ENCODE measurements at places on chromosomes 3 and 15.

- DNase-seq = no peak
Measured at GRCh38 chr15:52726195-52726594, 47.0 kb upstream of the ATOSA start.

DNA sequence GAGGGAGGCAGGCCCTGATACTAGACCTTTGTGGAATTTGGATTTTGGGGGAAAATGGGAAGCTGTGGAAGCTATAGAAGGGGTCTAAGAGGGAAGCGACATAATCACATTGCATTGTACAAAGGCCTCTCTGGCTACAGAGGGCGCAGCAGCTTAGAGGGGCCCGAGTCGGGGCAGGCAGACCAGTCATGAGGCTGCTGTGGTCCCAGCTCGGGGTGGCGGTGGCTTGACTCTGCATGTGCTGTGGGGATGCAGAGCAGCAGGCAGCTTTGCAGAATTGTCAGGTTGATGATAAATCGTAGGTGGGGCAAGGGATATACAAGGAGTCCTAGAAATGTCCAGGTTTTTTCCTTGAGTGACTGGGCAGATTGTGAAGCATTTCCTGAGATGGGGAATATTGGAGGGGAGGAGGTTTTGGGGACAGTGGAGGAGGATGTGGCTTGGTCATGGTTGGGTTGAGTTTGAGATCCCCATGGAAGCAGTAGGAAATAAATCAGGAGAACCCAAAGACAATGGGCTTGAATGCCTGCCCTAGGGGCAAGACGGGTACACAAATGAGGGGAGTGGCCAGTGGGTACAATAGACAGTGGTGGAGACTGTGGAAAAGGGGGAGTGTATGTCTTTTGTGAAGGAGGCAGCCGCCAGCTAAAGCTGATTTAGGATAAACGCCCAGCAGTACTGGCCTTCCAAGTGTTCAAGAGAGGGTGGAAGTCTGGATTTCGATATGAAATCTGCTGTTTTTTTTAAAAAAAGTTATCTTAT, 94.1 kb downstream of the HMG20A start:
- DNase-seq = no peak

DNA sequence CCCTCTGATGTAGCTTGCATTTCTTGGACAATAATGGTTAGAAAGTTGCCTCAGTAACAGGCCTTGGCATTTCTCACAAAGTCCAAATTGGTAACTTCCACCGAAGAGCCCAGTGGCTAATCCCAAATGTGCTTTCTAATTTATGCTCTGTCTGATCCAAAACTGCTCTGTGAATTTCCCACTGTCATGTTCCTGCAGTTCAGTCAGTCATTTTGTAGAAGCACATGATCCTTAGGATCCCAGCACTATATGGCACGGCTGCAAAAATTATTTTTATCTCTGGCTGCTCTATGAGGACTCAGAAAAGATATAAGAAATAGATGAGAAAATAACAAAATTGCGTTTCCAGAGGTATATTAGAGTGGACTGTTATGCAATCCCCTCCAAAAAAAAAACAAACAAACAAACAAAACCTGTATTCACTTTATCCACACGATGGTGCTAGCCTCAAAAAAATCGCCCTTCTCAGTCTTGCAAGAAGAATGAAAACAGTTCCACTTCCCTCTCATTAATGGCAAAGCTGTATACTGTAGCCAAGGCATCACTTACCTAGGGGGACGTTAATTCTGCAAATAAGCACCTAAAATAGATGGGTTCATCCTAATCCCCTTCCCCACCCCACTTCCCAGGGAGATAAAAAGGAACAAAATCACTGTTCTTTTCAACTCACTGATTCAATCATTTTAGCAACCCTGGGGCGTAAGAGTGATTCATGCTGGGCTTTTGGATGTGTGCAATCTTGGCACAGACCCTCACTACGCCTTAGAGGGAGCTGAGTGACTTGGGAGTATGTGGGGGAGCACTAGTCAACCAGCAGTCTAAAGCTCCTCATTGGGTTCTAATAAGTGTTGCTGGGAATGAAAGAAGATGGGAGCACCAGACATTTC, 61.3 kb downstream of the TMCO5A start:
- peak; percentile 88 for DNase-seq

DNA sequence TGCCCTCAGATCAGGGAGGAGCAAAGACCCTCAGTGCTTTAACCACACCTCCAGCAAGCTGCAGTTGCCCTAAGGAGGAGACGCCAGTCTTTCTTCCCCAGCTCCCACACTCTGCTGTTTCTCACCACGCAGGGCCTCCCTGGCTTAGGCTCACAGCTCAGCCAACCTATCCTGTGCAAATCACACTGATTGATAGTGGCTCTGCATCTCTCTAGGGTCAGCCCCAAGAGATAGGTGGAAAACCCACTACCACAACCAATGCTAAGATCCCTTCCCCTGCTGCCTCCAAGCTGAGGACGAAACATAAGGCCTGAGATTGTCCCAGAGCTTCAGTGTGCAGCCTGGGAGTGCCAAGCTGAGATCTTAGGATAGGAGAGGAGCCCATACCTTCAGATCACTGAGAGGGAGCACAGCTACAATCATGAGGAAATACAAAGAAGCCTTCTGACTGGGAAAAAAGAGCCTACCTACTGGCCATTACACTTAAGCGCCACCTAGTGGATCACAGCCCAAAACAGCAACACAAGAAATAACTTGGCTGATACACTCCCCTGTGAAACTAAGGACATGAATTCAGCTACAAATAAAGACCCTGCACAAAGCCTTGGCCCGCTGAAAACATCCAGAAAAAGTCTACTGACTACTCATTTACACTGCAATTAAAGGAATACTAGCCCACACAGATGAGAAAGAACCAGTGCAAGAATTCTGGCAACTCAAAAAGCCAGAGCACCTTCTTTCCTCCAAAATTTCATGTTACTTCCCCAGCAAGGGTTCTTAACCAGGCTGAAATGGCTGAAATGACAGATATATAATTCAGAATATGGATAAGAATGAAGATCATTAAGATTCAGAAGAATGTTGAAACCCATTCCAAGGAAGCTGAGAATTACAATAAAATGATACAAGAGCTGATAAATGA, 271.5 kb upstream of the DCBLD2 start:
- peak; percentile 59 for DNase-seq

DNA sequence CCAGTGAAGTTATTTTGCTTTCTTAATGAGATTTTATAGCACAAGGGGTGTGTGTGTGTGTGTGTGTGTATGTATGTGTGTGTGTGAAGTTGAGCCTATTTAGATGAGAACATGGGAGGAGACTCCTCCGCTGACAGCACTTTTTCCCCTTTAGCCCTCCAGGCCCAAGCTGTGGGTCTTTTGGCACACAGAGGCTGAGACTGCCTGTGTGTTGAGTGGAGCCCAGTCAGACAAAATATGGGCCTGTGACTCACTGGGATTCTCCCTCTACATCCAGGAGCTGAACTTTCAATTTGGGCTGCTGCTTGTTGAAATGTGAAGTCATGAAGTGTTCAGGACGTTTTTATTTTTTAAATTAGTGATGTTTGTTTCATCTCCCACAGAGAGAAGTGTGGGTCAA, 108.0 kb downstream of the MFSD1 start:
- DNase-seq = no peak

GRCh38 chr3:46934072-46934471, 42.5 kb downstream of the CCDC12 start:
- no peak for DNase-seq

GRCh38 chr3:133277813-133278212, 122.0 kb upstream of the BFSP2 start:
- no peak for DNase-seq

GRCh38 chr3:159008401-159008800, 206.5 kb downstream of the MFSD1 start:
- no peak for DNase-seq

DNA sequence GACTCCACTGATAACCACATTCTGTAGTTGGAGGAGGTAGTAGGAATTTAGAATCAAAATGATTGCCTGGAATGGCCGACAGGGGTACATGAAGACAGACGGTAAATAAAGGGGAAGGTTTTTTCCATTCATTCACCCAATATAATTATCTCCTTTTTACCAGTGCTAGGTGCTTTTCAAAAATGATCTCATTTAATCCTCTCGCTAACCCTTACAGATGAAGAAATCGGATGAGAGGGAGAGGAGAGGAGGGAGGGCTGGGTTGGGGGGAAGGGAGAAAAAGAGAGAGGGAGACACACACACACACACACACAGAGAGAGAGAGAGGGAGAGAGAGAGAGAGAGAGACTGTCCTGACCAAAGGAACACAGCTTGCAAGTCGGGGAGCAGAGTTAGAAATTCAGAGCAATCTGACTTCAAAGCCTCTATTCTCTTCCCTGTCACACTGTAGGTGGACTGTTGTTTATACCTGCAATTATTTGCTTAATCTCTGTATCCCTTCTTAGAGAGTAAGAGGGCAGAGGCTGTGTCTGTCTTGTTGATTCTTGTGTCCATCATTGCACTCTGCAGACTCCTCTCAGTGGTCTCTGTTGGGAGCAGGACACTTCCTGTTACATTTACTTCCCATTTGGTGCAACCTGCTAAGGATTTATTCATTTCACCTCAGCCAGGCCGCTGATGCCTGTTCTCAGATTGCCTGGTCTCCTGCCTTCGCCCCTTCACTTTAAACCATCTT, 18.7 kb upstream of the PAQR9 start:
- no peak for DNase-seq

DNA sequence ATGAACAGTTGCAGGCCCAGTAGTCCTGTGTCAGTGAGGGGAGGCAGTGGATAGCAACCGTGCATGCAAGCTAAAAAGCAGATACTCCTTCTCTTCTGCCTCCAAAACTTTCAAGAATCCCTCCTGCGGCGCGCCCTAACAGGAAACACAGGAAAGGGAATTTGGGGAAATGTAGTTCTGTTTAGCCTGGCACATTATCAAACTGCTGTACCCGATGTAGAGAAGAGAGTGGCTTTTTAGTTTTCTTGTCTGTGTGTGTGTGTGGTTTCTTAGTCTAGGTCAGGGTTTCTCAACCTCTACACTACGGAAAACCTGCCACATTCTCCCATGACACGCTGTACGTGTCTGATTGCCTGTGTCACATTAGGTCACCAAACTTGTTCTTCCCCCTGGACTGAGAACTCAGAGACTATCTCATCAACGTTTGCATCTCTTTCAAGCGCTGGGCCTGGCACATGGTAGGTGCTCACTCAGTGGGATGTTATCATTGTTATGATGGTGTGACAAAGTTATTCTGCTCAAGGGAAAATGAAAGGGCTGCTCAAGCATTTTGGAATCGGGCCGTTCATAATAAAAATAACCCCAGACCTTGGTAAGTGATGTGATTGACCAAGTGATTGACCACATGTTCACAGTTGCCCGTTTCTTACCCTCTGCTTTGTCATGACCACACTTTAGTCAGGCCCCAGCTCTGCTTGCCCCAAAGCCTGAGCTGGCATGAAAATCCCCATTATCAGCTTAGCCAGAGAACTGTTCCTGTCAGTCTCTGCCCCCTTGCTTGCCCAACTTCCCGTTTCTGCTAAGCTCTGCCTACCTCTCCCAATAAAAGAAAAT, 33.2 kb downstream of the TM4SF4 start:
- DNase-seq = peak; percentile 98

DNA sequence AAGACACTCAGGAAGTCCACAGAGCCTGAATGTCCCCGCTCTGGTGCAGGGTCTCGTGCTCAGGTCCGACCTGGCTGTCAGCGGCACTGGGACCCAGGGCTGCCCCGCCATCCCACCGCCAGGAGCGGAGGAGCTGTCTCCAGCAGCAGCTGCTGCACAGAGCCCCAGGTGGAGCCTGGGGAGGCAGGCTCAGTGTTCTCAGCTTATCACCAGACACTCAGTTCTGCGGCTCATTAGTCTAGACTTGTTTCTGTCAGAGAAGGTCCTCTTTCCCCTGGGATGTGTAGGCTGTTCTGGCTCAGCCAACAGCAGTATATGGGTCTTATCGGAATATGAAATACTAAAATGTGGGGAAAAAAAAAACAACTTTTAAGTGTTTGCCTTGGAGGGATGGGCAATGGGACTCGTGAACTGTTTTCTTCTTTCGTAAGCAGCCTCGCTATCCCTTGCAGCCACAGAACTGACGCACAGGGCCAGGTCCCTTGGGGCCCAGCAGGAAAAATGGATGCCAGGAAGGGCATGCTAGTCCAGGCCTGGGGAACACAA, 75.9 kb downstream of the KLF13 start:
- DNase-seq = no peak

- DNase-seq = no peak
Measured at GRCh38 chr3:105065895-105066839, 300.5 kb upstream of the ALCAM start.

DNA sequence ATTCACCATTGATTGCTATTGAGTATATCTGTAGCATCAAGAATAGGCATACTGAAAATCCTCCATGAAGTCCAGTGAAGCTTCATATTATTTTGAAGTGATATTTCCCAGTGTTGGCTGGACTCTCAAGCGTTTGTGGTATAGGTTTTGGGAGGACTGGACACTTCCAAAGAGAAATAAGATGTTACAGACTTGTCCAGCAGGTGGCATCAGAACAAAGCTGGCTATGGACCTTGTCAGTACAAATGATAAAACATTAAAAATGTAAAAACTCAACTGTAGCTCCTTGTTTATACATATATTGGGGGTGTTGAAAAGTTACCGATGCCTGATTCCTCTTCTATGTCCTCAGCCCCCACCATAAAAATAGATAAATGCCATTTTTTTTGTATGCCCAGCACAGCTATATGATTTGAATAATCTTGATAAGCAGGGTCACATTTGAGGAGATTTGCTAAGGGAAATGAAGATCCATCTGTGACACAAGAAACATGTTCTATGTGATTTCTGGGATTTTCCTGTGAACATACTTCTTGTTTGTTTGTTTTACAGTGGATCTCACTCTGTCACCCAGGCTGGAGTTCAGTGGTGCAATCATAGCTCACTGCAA, 54.5 kb upstream of the GOLGA6B start:
- DNase-seq = peak; percentile 71

- no peak for DNase-seq
Measured at GRCh38 chr3:88985491-88985890, 121.9 kb upstream of the EPHA3 start.

DNA sequence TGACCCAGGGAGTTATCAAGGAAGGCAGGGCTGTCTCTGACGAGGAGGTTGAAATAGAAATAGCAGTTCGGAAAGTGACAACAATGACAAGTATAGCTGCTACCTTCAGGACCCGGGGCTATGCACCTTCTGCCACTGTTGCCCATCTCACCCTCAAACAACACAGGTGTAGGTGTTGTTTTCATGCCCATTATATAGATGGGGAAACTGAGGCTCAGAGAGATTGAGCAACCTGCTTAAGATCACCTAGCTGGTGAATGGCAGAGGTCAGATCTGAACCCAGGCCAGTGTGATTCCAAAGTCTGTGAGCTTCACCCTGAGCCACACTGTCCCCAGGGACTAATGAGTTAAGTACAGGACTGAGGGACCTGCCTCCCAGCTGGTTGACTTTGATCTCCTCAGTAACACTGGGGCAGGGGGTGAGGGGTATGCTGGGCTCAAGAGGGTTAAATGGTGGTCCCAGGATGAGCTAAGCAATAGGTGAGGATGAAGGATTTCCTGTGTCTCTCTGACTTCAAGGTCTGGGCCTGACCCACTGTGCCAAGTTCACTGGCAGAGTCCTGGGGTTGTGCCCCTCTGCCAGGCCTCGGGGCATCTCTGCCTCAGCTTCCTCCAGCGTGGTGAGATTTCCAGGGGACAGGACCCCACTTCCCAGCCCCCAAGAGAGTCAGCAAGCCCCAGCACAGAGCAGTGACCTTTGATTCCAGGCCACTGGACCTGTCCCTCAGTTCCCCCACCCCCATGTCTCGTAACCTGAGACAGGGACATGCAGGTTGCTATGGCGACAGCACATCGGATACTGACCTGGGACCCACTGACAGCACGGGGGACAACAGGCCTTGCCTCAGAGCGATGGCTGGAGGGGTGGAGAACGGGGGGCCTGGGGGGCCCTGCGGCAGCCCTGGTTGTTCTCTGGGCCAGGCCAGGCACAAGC, 35.0 kb downstream of the ATP2B2 start:
- DNase-seq = no peak

GRCh38 chr15:43105077-43105736, 631 bp downstream of the UBR1 start:
- DNase-seq = no peak

Data from suppressor macrophage treated with lipopolysaccharide for 1 hour (primary cell).